ENCODE measurements at places on chromosomes 2 and 18.
A peak's percentile ranks its signal among the peaks of the same experiment; 100 is the strongest.

DNA sequence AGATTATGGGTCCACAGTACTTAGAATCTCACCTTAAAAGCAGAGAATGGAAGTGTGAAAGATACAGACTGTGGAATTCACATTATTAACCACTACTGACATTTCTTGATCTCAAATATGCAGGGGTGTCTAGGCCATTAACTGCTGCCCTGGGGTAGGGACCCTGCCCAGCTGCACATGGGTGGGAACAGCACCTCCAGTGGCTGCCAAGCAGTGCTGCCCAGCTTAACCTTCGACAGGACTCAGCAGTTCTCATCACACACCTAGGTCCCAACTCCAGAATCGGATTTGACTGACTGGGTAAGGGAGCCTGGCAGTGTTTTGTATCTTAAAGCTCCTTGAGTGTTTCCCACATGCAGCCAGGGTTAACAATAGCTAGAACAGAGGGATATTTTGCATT lies 14.9 kb downstream of the ERFE start:
- DNase-seq = no peak

DNA sequence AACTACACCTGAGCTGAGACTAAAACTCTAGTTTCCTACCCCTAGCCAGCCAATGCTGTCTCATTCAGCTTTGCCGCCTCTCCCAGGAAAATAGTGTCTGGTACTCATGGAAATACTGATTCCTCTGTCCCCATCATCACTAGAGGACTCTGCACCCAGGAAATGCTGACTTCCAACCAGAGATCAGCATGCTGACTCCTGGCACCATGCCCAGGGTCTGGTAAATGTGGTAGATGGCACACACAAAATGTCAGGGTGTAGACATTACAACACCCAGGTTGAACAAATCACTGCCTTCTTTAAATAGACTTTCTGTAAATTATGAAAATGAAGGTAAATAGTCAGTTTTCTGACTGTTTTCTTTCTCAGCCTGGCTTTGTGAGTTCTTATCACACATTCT lies 307.3 kb upstream of the CHAC2 start:
- no peak for DNase-seq

GRCh38 chr18:62808123-62808522 lies 92.8 kb downstream of the PHLPP1 start:
- no peak for DNase-seq

- no peak for DNase-seq
Observed at GRCh38 chr2:100045000-100045399, 97.4 kb downstream of the AFF3 start.

DNA sequence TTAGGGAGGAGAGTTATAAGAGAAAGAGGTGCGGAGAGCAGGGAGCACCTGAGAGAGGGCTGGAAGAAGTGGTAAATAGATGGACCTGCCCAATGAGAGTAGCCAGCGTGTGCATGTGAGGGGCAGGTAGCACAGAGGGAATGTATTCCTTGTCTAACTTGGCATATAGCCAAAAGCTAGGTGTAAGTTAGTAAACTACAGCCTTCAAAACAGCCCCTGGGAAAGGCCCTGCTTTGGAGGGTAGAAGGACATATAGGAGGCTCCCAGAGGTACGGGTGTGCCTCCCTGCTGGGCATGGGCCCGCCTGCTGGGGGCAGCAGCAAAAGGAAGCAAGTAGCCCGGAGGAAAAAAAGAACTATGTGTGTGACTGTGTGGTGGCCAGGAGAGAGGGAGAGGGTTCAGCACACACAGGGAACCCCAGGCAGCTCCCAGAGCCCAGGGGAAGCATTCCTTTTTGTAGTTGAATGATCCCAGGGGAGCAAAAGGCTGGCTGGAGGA lies 48.0 kb downstream of the TCF7L1 start:
- no peak for DNase-seq

GRCh38 chr18:58570360-58571064 lies 58.4 kb downstream of the ALPK2 start:
- DNase-seq = no peak

DNA sequence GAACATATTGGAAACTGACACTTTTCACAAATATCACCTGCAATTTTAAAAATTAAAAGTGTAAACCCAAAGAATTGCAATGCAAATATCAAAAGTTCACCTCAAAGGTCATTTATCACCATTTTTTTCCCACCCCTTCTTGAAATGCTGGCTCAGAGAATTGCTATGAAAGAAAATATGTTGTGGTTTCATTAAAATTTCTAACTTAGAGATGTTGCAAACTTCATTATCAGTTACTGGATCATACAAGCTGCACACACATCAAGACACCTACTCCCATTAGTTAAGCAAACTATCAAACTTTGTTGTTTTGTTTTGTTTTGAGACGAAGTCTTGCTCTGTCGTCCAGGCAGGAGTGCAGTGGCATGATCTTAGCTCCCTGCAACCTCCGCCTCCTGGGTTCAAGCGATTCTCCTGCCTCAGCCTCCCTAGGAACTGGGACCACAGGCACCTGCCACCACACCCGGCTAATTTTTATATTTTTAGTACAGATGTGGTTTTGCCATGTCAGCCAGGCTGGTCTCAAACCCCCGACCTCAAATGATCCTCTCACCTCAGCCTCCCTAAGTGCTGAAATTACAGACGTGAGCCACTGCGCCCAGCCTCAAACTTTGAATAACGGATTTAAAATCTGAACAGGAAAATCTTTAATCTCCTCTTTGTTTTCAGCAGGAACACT lies 37.0 kb downstream of the STK39 start:
- DNase-seq = peak; percentile 38

GRCh38 chr2:46001290-46001689 lies 295.9 kb upstream of the EPAS1 start:
- no peak for DNase-seq

DNA sequence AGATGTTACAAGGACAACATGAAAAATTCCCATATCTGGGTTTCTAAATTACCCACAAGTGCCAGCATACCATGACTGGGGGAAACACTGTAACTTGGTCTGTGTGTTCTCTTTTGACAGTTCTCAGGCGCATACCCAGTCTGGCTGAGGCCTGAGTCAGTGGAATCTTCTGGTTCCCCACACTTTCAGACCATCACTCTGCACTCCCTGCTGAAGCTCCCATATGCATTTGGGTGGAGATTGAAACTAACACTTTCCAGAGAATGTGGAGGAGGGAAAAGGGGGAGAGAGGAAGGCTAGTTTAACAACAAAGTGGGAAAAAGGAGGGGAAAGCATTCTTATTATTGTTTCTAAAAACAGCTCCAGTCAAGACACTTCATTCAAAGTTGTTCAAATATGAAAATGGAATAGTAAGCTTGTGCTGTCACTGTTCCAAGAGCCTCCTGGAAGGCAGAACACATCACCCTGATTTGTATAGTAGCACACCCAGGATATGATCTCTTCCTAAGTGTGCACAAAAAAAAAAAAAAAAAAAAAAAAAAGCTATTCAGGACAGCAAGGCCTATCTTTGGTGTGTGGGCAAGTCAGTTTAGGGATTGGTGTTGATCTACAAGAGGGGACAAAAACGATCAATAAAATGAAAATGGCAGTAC lies 48.1 kb upstream of the CTIF start:
- no peak for DNase-seq

DNA sequence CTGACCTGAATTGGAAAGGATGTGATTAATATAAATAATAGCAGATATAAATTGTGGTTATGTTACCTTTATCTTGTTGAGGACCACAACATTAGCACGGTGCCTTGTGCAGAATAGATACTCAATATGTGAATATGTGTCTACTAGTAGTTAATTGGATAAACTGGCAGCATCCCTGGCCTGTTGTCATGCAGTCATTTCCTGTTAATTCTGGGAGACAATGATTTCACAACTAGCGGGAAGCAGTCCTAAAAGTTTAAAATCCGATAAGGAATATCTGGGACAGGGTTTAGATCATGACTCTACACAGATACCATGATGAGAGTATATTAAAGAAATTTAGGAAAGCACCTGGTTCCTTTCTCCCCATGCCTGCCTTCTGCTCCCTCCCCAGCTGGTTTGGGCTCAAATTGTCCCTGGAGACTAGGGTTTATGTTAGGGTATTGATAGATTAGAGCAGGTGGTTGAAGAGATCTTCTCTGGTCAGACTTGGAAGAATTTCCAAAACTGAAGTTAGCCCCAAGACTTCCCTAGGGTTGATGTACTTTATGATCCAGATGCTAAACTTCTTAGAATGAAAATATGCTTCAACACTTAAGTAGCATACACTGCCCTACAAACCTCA lies 32.8 kb downstream of the CYBRD1 start:
- no peak for DNase-seq

Measured in HCEC 1CT (cell line).